AG09309 (cell line): ENCODE measurements at places on chromosomes 11 and 22.

DNA sequence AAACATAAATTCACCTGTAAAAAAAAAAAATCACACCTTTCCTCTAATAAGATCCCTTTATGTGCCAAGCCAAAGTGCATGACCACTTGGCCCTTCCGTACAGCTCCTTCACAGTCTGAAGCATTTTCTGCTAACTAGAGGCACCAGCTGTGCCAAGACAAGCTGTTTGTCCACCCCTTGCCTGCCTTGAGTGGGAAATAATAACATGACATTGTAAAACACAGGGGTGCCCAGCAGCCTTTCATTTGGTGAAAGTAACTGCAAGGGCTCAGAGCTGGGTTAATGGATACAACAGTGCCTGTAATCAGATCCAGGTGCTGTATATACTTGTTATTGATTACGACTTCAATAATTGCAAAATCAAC lies 59.2 kb downstream of the DDIAS start:
- no peak for DNase-seq

- DNase-seq, result no peak
These were observed 37.9 kb downstream of the ST14 start for GRCh38 chr11:130197386-130198035.

DNA sequence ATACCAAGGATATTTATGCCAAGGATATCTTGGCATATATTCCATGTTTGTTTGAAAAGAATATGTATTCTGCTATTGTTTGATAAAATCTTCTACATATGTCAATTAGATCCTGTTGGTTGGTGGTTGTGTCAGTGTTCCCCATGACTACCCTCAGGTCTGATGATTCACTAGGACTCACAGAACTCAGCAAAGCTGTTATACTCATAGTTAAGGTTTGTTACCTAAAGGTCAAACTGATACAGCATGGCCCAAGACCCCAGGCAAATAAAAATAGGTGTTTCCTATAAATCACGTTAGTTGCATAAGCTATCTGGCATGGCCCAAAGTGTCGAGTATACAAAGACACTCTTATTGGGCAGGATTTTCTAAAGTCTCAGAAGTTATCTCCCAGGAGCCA lies 30.2 kb upstream of the B3GNT6 start:
- DNase-seq, result no peak

DNA sequence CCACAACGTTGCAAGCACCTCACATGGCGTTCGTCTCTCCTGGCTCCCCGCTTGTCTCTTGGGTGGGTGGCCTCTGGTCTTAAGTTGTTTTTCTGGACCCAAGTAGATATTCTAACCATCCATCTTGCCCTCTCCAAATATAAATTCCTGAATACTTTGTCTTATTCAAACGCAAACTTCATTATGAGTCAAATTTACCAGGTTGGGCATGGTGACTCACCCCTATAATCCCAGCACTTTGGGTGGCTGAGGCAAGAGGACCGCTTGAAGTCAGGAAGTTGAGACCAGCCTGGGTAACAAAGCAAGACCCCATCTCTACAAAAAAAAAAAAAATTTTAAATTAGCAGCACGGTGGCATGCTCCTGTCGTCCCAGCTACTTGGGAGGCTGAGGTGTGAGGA lies 5.1 kb upstream of the IGSF9B start:
- DNase-seq, result no peak

- no peak for DNase-seq
These were observed 678 bp upstream of the INPPL1 start for GRCh38 chr11:72223615-72224563.
